ENCODE measurements at places on chromosomes 2 and 18. TPM values are rescaled to one million over a fixed set of nuclear protein-coding genes. Genes with fewer than 3 reads are reported as not detected.

The SNTG2 gene
- not detected for total RNA-seq

DNA sequence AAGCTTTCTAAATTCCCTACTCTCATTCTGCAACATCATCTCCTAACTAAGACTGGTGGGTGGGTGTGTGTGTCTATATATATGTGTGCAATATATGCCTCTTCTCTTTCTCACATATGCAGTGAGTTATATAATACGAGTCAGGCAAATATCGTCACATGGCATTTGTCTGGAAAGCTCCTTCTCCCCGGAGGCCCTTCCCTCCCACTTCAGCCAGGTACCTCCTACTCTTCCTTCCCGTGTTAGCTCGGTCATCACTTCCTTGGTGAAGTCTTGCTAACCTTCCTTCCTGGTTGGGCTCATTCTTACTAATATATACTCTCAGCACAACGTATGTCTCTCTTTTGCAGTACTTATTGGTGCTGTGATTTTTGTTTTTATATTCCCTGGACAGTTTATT lies 66.4 kb upstream of the NCK2 start:
- no peak for DNase-seq

The NCKAP5 gene
- not detected for total RNA-seq

DNA sequence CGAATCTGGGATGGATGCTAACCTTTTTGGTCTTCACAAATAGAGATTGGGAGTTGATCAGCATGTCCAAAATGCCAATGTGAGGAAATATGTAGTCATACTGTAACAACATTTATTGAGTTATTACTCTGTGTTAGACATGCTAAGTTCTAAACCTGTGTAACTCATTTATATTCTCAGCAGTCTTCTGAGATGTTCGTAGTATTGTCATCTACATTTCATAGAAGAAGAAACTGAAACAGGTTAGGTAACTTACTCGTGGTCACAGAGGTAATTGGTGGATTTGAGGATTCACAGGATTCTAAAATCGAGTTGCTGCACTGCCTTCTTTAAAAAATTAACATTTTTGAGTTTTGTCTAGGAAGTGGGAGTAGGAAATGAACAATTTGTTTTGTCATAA lies 162.1 kb downstream of the UBE2E3 start:
- no peak for DNase-seq

DNA sequence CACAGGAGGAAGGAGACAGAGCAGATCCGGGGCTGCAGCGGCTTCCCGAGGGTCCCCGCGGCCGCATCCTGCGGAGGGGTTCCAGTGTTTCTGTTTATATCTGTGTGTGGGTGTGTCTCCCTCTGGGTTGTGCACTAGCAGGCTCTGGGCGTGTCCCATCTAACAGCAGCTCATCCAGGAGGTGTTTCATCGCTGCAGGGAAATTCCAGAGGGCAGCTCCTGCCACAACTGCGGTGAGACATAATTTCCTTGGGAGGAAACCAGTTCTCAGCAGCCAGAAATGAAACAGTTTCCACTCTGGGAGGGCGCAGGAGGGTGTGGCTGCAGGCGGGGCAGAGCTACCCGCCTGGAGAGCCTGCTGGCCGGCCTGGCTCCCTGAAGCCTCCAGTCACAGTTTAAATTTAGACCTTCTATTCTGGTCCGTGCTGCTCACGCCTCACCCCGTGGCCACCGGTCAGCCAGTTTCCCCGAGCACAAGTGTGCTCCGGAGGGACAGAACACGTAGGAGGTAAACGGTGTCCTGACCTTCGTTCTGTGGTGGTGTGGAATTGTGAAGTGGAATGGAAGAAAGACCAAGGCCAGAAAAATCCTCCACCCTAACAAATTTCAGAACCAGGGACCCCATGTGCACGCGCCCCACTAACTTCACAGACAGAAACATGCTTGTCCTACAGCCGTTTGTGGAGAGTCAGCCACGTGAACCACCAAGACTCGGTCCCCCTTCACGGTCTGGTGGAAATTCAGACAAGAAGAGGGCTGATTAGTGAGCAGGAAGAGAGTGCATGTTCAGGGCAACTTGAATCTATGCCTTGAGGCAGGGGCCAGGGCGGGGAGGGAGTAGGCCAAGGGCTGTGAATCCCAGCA lies 50.2 kb downstream of the TEX44 start:
- peak; percentile 59 for DNase-seq

The EFHD1 gene
- total RNA-seq: not detected

DNA sequence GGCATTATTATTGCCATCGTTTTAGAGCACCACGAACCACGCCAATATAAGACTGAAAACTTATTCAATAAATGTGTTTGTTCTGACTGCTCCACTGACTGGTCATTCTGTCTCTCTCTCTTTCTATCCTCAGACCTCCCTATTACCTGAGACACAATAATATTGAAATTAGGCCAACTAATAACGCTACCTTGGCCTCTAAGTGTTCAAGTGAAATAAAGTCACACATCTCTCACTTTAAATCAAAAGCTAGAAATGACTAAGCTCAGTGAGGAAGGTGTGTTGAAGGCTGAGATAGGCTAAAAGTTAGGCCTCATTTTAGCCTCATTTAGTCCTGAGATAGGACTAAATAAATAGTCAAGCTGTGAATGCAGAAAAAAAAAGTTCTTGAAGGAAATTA lies 38.8 kb downstream of the G6PC2 start:
- DNase-seq: no peak

DNA sequence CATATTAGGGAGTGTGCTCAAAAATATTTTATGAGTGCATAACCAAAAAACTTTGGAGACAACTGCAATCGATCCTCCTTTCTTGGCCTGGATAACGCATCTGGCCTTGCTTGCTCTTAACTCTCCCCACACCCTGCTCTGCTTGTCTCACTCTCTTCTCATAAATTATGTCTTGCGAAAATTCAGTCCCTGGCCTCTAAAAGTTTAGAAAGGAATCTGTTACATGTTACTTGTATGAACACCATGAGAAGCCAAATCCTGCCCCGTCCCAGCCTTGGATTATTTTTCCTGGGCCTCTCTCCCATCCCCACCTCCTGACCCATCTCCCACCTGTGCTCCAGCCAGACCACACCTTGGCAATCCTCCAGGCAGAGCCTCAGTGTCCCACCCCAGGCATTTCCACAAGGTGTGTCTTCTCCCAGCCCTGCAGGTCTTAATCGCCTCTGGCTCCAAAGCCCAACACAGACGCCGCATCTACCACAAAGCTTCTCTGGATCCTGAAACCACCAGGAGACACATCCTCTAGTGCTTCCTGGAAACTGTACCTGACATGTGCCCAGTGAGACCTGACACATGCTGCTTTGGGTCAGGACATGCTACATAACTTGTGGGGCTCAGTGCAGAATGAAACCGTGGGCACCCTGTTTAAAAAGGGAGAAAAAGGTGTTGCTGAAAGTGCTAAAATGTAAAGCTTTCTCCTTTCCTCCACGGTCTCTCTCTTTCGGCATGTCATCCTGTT lies 99.6 kb upstream of the ST3GAL5 start:
- DNase-seq: no peak

DNA sequence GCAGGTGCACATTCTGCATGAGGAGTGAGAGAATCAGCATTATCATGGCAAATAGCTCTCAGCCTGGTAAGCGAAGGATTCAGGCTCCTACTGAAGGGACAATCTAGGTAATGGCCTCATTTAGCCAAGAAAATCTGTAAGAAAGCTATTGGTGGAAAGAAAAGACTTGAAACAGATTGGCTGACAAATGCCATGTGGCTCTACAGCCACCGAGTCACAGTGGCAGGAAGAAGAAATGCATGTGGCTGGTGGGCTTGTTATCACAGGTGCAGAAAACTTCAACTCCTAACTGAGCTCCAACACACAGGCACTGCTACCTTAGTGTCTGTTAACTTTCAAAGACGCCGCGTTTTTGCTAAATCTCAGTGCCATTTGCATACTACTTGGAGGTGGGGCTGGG lies 60.6 kb upstream of the REV1 start:
- no peak for DNase-seq

- no peak for DNase-seq
Observed at GRCh38 chr2:48122166-48122565, 215.9 kb upstream of the FBXO11 start.

The UGT1A10 gene
- under 0.01 TPM for total RNA-seq

DNA sequence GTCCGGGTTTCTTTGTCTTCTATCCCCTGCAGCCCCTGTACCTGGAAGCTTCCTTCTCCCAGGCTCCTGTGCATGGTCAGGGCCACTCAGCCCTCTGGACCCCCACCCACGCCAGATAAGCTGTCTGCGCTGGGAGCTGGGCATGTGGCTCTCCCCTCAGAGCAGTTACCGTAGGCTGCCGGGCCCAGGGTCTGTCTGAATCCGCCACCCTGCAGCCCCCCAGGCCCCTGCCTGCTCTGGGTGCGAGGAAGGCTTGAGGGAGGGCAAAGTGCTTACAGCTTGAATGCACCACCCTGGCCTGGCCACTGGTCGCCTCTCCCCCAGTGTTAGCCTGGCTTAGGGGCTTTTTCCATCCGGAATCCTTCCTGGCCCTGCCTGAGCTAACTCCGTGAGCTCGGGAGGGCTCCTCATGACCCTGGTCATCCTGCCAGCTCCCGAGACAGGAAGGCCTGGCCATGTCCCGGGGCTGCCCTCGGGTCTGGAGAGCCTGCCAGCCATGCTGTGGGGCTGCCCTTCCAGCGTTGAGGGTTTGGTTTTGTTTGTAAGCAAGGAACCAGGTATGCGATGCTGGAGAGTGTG lies 50.7 kb downstream of the ODC1 start:
- no peak for DNase-seq

- DNase-seq: no peak
Observed at GRCh38 chr2:46284260-46284659, 12.9 kb upstream of the EPAS1 start.

The MYCN gene
- 94.3 TPM for total RNA-seq
